Muscle of leg (tissue), 16 donors: ENCODE measurements at places on chromosomes 4 and X. TPM values are rescaled to one million over a fixed set of nuclear protein-coding genes. Genes with fewer than 3 reads are reported as not detected.
A peak's percentile ranks its signal among the peaks of the same experiment; 100 is the strongest.

JAKMIP1 gene
- total RNA-seq, result not detected

GRCh38 chr4:105147016-105147552 is 408 bp downstream of the TET2 start:
- H3K36me3 ChIP-seq, result no peaks in the 10 kb centered on the region
- peaks cover 8% of the 10 kb centered on the region for H3K4me1 ChIP-seq
- no peak for DNase-seq
- H3K27ac ChIP-seq, result peak overlapping the region; percentile 98
- H3K27me3 ChIP-seq, result no peaks in the 10 kb centered on the region

DNA sequence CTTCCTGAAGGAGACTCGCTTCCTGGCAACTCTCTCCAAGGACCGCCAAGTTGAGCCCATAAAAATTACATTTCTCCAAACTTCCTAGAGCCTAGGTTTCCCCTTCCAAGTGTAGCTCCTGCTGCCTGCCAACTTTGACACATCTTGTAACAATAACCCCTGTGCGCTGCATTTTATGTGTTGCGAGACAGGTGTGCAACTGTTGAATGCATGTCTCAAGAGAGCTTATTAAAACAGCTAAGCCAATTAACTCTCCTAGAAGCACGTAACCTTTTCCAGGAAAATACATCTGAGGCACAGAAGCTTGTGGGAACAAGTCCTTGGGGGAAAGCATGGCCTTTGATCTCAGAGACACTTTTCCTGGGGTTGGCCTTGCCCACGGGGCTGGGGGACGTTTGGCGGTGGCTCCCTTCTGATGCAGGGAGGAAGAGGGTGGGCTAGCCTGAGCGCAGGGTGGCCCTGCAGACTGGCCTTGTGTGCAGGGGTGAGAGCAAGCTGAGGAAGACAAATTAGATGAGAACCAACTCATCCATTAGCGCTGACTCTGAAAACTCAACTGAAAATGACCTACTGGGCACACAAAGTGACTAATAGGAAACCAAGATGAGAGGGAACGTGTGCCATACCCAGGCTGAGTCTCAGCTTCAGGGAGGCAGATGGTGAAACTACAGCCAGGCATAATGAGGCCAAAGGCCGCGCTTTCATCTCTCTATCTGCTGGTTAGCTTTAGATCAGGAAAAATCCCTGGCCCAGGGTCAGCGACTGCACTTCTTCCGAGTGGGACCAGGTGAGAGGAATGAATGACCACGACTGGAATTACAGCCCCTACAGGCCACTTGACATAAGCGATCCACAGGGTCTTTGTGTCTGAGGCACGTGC is 75.3 kb downstream of the ENPP6 start:
- H3K4me1 ChIP-seq, result no peaks in the 10 kb centered on the region
- H3K27me3 ChIP-seq, result no peaks in the 10 kb centered on the region
- H3K36me3 ChIP-seq, result no peaks in the 10 kb centered on the region

- H3K36me3 ChIP-seq, result no peaks in the 10 kb centered on the region
- H3K4me3 ChIP-seq, result no peak overlapping the region
- H3K27me3 ChIP-seq, result peaks cover 29% of the 10 kb centered on the region
- peaks cover 5% of the 10 kb centered on the region for H3K4me1 ChIP-seq
Observed at GRCh38 chrX:39595977-39596376, 501.8 kb downstream of the BCOR start.
